ENCODE measurements at places on chromosomes 5 and 9. TPM values are rescaled to one million over a fixed set of nuclear protein-coding genes. Genes with fewer than 3 reads are reported as not detected.
A peak's percentile ranks its signal among the peaks of the same experiment; 100 is the strongest.

DNA sequence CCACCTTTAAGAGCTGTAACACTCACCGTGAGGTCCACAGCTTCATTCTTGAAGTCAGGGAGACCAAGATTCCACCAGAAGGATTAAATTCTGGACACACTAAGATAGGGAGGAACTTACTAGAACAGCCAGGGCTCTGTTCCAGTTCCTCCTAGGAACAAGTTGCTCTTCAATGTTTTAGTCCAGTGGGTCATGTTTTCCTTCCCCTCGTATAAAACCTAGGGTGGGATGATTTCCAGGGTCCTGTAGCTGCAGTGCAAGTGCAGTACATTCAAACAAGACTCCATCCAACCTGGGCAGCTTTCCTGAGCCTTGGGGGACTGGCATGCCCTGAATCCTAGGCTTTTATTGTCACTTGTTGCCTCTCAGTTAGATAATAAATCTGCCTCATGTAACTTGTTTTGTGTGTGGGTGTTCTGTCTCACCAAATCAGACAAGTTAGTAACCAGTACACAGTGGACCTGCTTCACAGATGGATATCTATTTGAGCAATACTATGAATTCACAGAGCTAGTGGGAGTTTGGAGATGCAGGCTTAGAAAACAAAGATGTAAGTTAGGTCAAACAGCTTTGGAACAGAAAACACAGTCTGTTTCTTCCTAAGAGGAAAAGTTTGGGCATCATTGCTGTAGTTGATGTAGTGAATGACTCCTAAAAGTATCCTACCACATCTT, 405.6 kb downstream of the GABRG2 start:
- DNase-seq = no peak
- no peak overlapping the region for H3K4me3 ChIP-seq
- no peaks in the 10 kb centered on the region for H3K36me3 ChIP-seq
- H3K4me1 ChIP-seq = no peaks in the 10 kb centered on the region
- no peak overlapping the region for H3K27ac ChIP-seq

DNA sequence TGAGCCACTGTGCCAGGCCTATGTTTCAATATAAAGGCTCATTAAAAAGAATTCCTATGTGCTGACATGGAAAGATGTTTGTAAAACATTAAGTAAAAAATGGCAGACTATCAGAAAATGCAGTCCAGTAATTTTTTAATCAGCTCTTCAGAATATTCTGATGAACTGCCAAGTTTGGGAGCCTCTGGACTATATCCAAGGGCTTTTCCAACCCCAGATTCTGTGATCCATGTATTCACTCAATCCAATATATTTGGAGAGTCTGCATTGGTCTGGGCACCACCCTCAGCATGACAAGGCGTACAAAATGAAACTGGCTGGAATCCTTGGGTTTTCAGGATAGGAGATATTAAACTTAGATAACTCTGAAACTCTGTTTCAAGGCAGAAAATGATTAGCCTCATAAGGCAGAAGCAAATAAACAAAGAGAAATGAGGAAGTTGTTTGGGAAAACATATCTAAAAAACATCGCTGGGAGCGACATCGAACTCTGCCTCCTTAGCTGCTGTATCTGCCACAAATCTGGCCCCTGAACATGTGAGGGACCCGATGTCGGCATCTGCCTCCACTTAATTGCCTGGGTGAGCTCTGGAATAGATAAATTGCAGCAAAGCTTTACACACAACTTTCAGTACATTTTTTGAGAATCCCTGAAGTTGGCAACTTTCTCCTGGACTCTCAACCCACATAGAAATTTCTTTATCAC, 14.4 kb downstream of the PDE6A start:
- no peak overlapping the region for H3K27ac ChIP-seq
- no peak for DNase-seq
- peak overlapping the region; percentile 12 for H3K4me3 ChIP-seq
- no peaks in the 10 kb centered on the region for H3K4me1 ChIP-seq
- no peaks in the 10 kb centered on the region for H3K36me3 ChIP-seq

DNA sequence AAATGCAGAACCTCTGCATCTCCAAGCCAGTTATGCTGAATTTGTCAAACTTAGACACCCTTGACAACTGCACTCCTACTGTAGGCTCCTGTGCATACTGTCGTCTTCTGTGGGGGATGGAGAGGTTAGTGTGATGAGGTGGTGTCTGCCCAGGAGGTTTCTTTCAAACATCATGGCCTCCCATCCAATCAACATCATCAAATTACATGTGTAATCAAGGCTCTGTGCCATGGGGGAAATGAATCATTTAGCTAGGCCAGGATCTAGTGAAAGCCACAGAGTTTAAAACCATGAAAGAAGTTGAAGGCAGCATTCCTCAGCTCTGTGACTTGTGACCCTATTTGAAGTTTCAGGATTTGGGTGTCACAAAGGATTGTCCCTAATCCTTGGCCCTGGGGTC, 240.6 kb downstream of the MARCHF11 start:
- no peak overlapping the region for H3K4me3 ChIP-seq
- no peaks in the 10 kb centered on the region for H3K4me1 ChIP-seq
- no peaks in the 10 kb centered on the region for H3K27me3 ChIP-seq
- no peak overlapping the region for H3K27ac ChIP-seq
- peaks cover 7% of the 10 kb centered on the region for H3K36me3 ChIP-seq

GRCh38 chr9:136738960-136739359, 3.8 kb downstream of the LCN10 start:
- DNase-seq = no peak
- no peaks in the 10 kb centered on the region for H3K36me3 ChIP-seq
- H3K4me3 ChIP-seq = no peak overlapping the region
- peaks cover 38% of the 10 kb centered on the region for H3K27me3 ChIP-seq
- H3K4me1 ChIP-seq = peaks cover 23% of the 10 kb centered on the region

DNA sequence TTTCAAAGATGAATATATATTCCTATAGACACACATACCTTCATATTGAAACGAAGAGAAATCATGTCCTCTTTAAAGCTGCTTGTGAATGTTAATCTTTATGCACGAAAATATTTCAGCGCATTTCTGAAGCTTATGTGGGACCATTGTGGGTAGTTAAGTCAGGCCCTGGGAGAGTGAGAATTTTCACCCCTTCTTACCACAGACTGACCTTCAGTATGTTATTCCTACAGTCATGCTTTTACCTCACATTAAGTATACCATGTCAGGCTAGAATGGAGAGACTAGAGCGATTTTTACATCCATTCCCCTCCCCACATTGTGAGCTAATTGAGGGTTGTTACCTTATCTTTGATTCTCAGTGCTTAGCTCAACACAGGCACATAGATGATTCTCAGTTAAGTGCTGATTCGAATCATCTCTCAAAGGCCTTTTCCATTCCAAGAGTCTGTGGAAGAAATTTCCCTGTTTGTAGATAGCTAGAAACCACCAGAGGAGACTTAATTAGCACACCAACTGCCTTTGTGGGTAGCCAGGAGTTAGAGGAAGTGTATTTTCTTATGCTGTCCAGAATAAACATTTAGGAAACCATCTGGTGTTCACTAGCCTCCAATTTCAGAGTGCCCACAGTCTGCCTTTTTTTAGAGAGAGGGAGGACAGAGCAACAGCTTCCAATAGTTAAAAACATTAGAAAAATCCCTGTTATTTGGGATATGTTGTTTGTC, 110.5 kb downstream of the MEGF10 start:
- H3K27me3 ChIP-seq = no peaks in the 10 kb centered on the region
- DNase-seq = no peak
- no peaks in the 10 kb centered on the region for H3K4me1 ChIP-seq

GRCh38 chr5:137828180-137828579, 39.5 kb upstream of the MYOT start:
- no peak for DNase-seq
- no peaks in the 10 kb centered on the region for H3K36me3 ChIP-seq
- H3K4me3 ChIP-seq = no peak overlapping the region
- no peaks in the 10 kb centered on the region for H3K27me3 ChIP-seq
- no peaks in the 10 kb centered on the region for H3K4me1 ChIP-seq
- no peak overlapping the region for H3K27ac ChIP-seq

Gene TESK1
- total RNA-seq = 44.0 TPM

Gene RAB3C
- total RNA-seq = 0.30 TPM

Gene PTGDS
- total RNA-seq = 225 TPM

Gene SLC12A2
- total RNA-seq = 24.1 TPM

Gene HSPB3
- total RNA-seq = not detected

Data from lower lobe of right lung (tissue), 2 donors.